H9 (cell line): ENCODE measurements at places on chromosomes 11 and 22.

DNA sequence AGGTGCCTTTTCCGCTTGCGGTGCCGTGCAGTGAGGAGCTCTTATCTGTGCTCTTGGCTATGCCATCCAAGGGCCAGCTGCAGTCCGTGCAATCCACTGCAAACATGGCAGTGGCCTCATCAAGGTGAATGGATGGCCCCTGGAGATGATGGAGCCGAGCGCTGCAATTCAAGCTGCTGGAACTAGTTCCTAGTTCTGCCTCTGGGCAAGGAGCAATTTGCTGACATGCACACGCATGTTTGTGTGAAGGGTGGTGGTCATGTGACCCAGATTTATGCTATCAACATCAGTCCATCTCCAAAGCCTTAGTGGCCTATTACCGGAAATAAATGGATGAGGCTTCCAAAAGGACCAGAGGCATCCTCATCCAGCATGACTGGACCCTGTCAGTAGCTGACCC, 3.1 kb upstream of the EHD1 start:
- DNase-seq, result no peak

- DNase-seq, result peak; percentile 74
Observed at GRCh38 chr11:118263695-118264568, at the start of gene MPZL2. Gene MPZL2 (minus strand): TSS chr11:118264297. CDS start chr11:118264153, 144 bp downstream.

GRCh38 chr11:116166573-116167465, 606.0 kb downstream of the BUD13 start:
- DNase-seq, result no peak

GRCh38 chr22:18136563-18137320, 13.2 kb upstream of the USP18 start:
- DNase-seq, result no peak

DNA sequence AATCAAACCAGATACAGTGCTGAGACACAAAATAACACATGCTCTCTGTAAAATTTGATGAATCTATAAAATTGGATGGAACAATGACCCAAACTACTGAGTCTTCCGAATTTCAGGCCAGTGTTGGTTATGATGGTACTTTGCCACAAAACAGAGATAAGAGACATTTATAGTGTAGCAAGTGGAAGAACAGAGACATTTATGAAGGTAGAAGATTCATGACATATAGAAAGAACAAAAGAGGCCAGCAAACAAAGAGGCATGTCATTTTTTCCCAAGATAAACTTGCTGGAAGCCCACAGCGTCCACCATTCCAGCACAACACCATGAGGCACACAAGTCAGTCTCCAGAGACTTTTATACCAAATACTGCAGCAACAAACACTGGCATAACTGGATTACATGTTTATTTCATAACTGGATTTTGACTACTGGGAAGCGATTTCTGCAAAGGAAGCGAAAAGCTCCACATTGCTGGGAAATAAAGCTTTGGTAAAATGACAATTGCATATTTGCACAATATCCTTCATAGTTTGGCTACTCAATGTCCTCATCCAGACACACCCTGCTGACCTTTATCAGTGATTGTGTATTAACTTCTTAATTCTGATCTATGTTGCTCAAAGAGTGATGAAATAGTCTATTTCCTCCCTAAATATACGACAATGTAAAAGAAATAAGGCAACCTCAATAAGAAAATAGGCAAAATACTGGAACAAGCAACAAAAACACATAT, 17.5 kb downstream of the DDI1 start:
- DNase-seq, result no peak

DNA sequence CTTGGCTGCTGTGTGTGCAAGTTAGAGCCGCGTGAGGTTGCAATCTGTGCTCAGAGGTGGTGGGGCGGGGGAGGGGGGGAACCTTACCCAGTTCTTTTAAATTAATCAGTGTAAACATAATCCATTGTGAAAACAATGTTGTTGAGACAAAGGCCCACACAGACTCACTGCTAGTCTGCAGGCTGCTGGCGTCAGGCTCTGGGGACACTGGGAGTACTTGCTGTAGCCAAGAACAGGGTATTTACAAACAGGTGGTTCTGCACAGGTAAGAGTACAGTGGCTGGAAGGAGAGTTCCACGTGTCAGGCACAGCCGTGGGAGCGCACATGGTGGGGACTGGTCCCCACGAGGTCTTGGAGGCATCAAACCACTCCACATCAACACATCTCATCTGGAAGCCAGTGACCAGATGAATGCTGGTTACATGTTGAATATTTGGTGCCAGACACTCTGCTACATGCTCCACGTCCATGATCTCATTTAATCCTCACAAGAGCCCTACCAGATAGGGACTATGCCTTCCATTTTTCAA, 27.4 kb downstream of the SCUBE1 start:
- no peak for DNase-seq

- DNase-seq, result no peak
Observed at GRCh38 chr11:9029422-9029821, 25.6 kb upstream of the NRIP3 start.
